ENCODE measurements at places on chromosomes 7 and 10. TPM values are rescaled to one million over a fixed set of nuclear protein-coding genes. Genes with fewer than 3 reads are reported as not detected.
A peak's percentile ranks its signal among the peaks of the same experiment; 100 is the strongest.

- ATAC-seq, result no peak
Observed at GRCh38 chr7:117470777-117471176, 9.0 kb upstream of the CFTR start.

GRCh38 chr7:38222481-38223096, 44.5 kb downstream of the STARD3NL start:
- peak; percentile 48 for ATAC-seq

- no peak for ATAC-seq
Observed at GRCh38 chr7:10815546-10815945, 158.1 kb upstream of the PHF14 start.

Gene IFIT1B
- total RNA-seq, result not detected

DNA sequence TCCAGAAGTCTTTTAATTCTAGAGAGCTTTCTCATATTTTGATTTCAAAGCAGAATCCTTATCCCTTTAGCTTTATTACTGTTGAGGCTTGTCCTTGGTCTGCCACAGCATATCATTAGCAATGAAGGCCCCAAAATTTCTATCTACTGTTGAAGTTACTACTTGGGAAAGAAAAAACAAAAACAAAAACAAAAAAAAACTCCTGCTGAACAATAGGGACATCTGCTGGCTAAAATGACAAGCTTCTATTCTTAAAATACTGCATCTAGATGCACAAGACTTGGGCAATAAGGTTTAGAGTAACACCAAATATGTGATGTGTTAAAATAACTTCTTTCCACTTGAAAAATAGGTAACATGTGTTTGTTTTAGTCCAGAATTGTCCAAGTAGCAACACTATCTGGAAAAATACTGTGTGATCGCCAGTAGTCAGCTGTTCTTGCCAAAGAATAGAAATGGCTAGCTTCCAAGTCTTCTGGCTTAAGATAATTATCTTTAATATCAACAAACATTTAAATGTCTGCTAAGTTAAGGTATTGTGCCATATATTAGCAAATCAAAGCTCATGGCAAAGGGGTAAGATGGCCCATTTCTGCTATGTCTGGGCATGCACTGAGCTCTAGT, 3.8 kb upstream of the DMTF1 start:
- no peak for ATAC-seq

GRCh38 chr7:44608916-44609648, 2.7 kb downstream of the OGDH start:
- no peak for ATAC-seq

DNA sequence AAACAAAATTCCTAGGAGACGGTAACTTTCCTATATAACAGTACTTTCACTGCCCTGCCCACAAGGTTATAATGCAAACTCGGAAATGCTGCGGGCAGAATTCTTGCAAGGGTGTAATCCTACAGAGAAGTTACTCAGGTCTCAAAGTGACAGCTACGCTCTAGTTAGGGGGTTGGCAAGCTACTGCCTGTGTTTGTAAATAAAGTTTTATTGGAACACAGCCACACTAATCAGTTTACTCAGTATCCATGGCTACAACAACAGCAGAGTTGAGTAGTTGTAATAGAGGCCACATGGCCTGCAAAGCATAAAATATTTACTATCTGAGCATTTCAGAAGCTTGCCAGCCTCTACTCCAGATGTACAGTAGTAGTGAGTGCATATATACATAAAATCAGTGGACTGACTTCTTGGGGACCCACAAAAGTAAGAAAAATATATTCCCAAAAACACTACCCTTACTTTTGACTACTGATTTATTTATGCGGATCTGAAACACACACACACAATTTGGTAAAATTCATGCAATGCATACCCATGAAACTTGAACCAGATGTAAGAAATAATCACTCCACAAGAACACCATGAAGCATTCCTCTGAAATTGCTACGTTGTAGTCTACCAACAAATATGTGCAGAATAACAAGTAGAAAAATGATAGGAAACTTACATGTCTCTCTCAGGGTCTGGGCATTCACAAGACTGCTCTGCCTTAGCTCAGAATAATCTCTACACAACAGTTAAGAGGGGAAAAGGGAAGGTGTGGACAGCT, 53.0 kb downstream of the SMURF1 start:
- ATAC-seq, result no peak

Gene VPS37D
- 0.15 TPM for total RNA-seq

DNA sequence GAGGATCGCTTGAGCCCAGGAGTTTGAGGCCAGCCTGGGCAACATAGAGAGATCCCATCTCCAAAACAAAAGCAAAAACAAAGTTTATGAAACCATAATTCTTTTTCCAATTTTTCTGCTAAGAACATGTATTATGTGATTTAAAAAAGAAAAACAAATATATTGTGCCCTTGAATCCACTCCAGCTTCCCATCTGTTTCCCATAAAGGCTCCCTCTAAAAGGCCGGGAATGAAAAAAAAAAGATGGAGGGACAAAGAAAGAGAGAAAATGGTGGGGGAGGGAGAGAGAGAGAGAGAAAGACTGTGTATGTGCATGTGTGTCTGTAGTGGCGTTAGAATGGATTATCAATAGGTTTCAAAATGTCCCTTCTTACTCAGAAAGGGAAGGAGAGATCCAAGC, 20.5 kb upstream of the GSDME start:
- no peak for ATAC-seq

Gene FAM25C
- total RNA-seq, result not detected

GRCh38 chr10:49457686-49458085, 61.8 kb upstream of the DRGX start:
- ATAC-seq, result no peak

DNA sequence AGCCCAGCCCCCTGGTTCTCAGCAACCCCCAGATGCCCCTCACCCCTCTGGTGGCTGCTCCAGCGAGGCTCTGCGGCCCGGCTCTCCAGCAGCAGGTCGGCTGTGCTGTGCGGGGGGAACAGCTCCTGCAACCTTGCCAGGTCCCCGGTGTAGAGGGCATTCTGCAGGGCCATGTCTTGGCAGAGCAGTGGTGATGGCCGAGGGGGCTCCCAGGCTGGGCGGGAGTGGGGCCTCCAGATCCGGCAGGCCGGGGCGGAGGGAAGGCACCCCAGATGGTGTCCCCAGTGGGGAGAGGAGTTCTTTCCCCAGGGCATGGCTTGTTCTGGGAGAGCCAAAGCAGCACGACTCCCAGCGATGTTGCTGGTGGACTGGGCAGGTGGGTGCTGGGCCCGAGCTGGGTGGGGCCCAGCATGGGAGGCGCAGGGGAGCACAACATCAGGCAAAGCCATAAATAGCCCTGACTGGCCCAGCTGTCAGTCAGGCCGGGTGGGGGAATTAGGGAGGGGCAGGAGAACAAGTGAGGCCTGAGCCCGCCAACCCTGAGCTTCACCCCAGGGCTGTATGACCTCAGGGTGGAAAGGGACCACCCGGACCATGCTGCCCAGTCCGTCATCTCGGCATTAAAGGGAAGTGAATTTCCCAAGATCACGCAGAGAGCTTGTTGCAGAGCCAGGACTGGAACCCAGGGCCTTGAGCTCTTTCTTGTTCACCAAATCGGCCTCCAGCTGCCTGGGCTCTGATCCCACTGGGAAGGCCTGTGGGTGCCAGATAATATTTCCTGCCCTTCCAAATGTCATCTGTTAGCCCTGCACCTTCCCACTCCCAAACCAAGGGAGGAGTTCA, 580 bp upstream of the ASB10 start:
- ATAC-seq, result no peak

Gene DENND10
- total RNA-seq, result 15.6 TPM

DNA sequence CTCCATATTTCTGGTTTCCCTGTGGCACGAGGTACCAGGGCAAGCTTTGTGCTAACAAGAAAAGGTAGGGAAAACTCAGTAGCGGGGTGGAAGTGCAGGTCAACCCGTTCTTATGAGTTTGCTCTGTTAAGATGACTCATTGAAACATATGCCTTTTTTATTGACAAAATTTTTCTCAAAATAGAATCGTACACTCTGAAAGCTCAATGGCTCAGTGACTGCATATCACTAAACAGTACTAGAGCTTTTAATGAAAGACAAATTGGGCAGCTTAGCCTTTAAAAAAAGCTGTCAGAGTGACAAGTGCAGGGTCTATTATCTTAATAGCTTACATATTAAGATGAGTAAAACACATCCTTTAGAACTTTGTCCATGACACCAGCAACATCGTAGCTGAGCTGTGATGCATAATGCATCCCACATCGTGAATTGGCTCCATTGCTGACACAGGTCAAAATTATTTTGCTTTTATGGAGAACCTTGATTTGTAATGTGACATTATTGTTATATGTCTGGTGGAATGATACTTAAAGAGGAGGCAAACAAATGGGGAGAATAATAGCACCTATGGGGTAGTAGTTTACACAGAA, 264.4 kb downstream of the ETV1 start:
- no peak for ATAC-seq

- no peak for ATAC-seq
Observed at GRCh38 chr10:14016011-14016536, 314.6 kb downstream of the FRMD4A start.

DNA sequence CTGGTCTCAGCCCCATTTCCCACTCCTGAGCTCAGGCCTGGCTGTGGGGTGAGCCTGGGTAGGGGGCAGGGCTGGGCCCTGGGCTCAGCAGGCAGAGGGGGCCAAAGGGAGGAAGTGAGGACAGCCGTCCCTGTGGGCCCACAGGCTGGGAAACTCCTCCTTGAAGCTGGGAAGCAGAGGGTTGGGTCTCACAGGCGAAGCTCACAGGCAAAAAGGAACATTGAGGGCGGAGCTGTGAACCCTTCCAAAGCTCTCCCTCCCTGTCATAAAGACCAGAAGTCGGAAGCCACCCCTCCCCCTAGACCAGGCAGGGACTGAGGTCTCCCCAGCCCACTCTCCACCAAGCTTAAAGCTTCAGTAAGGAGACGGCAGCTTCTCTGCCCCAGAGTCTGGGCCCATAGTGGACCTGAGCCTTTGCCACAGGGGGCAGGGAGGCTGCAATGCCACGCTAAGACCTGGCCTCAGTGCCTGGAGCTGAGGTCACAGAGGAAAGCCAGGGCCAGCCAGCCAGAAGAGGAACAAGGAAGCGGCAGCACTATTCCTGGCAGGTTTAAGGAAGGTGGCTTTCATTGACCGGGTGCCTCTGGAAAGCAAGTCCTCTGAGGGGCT, 1.0 kb upstream of the KCP start:
- no peak for ATAC-seq

DNA sequence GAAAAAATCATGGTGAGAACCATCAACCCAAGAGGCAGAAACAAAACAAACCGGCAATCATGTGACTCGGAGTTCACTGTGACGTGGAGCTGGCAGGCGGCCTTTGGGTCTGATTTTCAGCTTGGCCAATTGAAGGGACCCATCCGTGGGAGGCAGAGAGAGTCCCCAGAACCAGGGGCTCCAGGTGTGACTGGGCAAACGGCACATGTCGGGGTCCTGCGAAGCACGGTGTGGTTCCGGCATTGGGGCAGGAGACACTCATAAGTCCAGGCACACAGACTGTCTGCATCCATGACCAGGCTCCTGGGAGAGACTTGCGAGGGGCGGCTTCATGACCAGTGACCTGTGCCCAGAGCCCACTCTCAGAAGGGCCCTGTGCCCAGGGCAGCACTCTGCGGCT, 12.6 kb upstream of the CNPY1 start:
- no peak for ATAC-seq

DNA sequence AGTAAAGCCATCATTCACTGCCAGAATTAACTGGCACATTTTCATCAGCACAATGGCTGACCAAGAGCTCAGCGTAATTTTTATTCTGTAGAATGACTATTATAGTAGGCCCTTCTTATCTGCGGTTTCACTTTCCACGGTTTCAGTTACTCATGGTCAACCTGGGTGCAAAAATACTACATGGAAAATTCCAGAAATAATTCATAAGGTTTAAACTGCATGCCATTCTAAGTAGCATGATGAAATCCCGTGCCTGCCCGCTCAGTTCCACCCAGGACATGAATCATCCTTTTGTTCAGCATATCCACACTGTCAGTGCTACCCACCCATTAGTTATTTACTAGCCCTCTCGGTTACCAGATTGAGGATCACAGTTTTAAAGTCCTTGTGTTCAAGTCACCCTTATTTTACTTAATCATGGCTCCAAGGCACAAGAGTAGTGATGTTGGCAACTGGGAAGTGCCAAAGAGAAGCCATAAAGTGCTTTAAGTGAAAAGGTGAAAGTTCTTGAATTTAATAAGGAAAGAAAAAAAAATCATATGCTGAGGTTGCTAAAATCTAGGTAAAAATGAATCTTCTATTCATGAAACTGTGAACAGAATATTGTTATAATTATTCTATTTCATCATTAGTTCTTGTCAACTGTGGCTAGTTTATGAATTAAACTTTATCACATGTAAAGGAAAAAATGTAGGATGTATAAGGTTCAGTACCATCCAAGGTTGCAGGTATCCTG, 204.9 kb downstream of the DOCK4 start:
- no peak for ATAC-seq

Gene COPG2
- 27.3 TPM for total RNA-seq

DNA sequence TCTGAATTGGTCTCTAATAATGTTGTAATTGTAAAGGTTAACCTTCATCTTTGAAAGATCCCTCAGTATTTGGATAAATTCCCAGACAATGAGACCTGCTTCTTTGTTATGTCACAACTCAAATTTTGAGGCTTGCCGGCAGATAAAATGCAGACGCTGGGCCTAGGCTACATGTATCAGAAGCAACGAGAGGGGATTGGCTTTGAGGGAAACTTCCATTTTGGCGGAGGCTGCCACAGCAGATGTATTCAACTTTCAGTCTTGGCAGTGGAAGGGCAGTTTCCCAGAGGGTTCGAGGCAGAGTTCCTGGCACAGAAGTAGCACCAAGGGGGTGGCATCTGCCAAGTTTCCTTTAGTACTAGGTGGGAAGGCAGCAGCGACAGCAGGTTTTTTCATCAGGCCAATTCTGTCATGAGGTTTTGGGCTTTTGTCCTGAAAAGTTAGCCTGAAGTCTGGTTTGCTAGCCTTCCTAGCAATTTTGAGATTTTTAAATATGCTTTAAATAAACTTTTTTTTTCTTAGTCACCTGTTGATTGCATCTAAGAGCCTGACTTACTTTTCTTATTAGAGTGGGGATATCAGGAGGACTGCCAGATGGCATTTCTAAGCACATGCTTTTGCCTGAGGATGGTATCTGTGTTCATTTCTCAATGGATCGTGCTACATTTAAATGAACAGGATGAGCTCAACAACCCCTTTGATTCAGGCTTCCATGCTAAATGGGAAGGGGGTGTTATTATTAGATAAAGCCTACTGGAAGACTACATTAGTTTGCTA, 89.5 kb upstream of the FAM3C start:
- ATAC-seq, result no peak

GRCh38 chr7:113085781-113086390, 741 bp downstream of the GPR85 start:
- no peak for ATAC-seq

- no peak for ATAC-seq
Observed at GRCh38 chr7:159107161-159107892, 37.3 kb downstream of the VIPR2 start.

Gene NAT16
- not detected for total RNA-seq

Gene FAM200A
- total RNA-seq, result 2.7 TPM

Gene ZNF488
- 0.08 TPM for total RNA-seq

GRCh38 chr10:21257919-21258318, 267.6 kb downstream of the SKIDA1 start:
- ATAC-seq, result no peak

GRCh38 chr7:132112657-132113056, 463.6 kb downstream of the PLXNA4 start:
- ATAC-seq, result no peak

Gene ATRNL1
- 1.5 TPM for total RNA-seq

GRCh38 chr7:38977685-38978084, at the start of gene POU6F2:
Gene POU6F2, plus strand, starts transcription at chr7:38977909. Its CDS starts 45 bp downstream, at chr7:38977954.
- no peak for ATAC-seq

Gene HOXA6
- total RNA-seq, result not detected

Gene WDR86
- total RNA-seq, result not detected

Gene C10orf62
- total RNA-seq, result not detected

- ATAC-seq, result no peak
Observed at GRCh38 chr10:123999261-123999660, 94.1 kb downstream of the CHST15 start.

Gene LBX1
- not detected for total RNA-seq
